Activated CD8-positive, alpha-beta memory T cell treated with anti-CD3 and anti-CD28 coated beads, Interleukin-2, amount 50 U/mL, for 4 hours (primary cell): ENCODE measurements at places on chromosomes 6 and 20.

GRCh38 chr6:19150307-19150706 lies 686.9 kb upstream of the ID4 start:
- no peak for DNase-seq

GRCh38 chr20:10718661-10719060 lies 44.9 kb upstream of the JAG1 start:
- no peak for DNase-seq

GRCh38 chr6:129494099-129494498 lies 215.9 kb downstream of the ARHGAP18 start:
- no peak for DNase-seq

GRCh38 chr6:9192405-9192909 lies 757.1 kb upstream of the SLC35B3 start:
- DNase-seq: no peak

- DNase-seq: no peak
These were observed 20.1 kb downstream of the KIF16B start for GRCh38 chr20:16553101-16553500.

DNA sequence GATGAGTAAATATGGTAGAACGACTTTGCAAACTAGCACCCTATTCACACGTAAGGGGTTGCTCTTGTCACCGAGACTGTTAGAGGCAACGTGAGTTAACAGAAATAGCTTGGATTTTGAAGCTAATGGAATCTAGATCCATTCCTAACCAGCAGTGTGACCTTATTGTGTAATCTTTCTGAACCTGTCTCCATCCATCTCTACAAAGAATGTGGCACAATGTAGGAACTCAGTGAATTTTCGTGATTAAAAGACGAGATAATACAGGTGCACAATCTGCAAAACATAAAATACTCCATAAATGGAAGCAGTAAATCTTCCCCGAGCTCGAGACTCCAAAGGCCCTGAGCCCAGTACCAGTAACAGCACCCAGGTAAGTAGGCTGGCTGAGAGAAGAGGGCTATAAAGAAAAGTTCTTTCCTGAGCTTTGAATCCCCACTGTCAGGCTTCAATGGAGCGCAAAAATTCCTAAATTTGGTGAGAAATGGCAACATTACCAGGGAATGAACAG lies 801 bp upstream of the KIFC1 start:
- DNase-seq: no peak

- no peak for DNase-seq
These were observed 122.6 kb downstream of the GPX5 start for GRCh38 chr6:28648035-28648877.

DNA sequence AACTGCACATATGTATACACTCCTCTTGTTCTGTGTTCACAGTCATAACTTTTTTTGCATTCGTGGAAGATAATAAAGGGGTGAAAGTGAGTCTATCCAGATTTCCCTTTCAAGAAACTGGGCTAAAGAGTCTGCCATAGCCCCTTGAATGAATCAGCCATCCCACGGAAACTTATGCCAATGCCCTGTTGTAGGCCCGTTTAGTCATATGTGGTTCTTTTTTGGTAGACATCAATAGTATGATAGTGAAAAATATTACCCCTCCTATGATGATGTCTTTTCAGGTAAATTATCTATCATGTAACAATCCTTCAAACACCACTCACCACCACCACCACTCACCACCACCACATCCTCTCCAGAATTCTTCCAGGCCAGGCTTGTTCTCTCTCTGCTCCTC lies 99.9 kb upstream of the MYLIP start:
- no peak for DNase-seq

DNA sequence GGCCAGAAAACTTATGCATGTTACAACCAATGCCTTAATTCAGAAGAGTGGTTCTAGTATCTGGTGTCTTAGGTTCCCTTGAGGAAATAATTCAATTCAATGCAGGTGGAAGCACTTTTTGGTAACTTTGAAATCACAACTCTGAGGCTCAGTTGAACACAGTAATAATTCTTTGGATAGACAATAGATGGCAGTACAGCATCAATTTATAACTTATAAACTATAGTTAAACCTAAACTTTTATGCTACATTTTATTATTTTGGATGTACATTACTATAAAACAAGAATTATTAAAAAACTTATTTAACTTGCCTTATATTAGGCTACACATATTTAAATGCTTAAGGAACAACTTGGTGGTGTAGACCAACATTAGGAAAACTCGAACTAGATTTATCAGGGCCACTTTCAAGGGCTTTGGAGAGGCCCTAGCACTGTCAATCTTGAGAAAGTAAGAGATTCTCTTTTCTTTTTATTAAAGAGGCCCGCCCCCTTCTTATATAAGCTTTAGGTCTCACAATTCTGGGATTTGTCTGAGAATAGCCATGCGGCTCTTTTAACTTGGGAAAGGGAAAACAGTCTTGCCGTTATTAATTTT lies 85.9 kb downstream of the CRYBG1 start:
- DNase-seq: no peak

GRCh38 chr6:41527721-41528408 lies 18.3 kb upstream of the FOXP4 start:
- no peak for DNase-seq

DNA sequence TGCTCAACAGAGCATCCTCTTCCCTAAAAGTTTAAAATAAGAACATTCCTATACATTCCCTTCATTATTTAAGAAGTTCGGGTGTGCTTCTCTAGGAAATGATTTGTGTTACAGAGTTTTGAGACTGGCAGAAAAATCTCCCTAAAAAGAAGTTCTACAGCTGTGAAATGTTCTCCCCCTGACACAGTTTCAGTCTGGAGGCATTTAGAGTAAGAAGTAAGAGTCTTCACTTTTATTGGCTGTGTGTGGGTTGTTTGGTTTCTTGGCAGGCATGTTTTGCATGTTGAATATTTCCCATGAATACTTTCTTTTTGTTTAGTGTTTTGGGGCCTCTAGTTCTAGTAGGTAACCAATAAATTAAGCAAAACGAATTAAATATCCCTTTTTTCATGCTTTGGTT lies 195.9 kb downstream of the TENT5A start:
- DNase-seq: no peak

DNA sequence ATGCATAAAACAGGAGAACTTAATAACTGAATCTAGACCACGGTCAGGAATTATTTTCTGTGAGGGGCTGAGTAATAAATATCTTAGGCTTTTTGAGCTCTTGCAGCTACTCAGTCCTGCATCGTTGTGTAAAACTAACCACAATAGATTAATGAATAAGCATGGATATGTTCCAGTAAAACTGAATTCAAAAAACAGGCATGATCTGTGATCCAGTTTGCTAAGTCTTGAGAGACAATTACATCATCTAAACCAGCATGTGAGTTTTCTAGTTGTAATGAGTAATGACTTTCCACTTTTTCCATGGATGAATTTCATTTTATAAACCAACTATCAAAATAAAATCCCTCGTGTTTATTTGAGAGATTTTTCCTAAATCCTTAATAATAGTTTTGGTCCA lies 336.8 kb downstream of the RFPL4B start:
- DNase-seq: no peak
